ENCODE measurements at places on chromosomes 12 and 14.

- no peak overlapping the region for H3K27ac ChIP-seq
- H3K4me1 ChIP-seq = peaks cover 19% of the 10 kb centered on the region
- H3K36me3 ChIP-seq = no peaks in the 10 kb centered on the region
- DNase-seq = no peak
- H3K27me3 ChIP-seq = no peaks in the 10 kb centered on the region
These were observed 22.0 kb downstream of the VSX2 start for GRCh38 chr14:74261288-74261687.

DNA sequence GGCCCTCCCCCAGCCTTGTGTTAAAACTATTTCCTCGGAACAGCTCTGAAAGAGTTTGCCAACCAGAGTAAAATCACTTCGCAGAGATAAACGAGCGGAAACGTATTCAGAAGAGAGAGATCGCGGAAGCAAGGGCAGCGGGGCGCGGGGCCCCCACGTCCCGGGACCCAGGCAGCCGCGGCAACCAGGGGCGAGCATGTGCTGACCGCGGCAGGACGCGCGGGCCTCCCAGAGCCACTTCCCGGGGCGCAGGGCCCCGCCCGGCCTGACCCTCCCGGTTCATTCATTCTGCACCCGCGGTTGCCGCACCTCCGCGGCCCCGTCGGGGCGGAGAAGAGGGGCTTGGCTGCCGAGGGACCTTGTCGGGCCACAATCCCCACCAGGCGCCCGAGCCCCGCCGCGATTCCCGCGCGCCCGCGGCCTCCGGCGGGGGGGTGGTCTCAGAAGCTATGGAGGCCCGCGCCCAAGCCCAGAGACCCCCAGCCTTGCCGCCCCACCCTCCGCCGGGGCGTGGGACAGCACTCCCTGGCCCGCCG is 598 bp downstream of the UBE2N start:
- DNase-seq = no peak
- peaks cover 48% of the 10 kb centered on the region for H3K4me1 ChIP-seq
- no peaks in the 10 kb centered on the region for H3K36me3 ChIP-seq

GRCh38 chr12:2226641-2227040 is 173.9 kb downstream of the CACNA1C start:
- peak overlapping the region; percentile 23 for H3K27ac ChIP-seq
- no peak for DNase-seq
- H3K36me3 ChIP-seq = no peaks in the 10 kb centered on the region
- no peaks in the 10 kb centered on the region for H3K27me3 ChIP-seq
- H3K4me1 ChIP-seq = peaks cover 31% of the 10 kb centered on the region

DNA sequence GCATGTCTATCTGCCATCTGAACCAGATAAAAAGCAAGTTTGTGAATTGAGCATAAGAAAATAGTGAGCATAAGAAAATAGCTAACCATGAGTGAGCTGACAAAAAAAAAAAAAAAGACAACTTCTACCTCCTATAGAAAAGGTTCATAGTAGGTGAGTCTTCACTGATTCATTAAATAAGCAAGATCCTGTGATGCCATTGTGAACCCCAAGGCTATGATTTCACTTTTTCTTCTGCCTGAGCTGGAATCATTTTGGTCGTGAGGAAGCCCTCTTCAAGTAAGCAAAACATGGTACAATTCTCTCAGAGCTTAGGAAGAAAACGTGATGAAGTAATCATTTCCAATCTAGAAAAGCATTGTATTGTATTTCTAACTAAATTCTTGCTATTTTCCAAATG is 1.2 kb downstream of the PIK3C2G start:
- no peak for DNase-seq
- H3K27ac ChIP-seq = no peak overlapping the region
- H3K27me3 ChIP-seq = no peaks in the 10 kb centered on the region
- no peak overlapping the region for H3K4me3 ChIP-seq
- no peaks in the 10 kb centered on the region for H3K4me1 ChIP-seq

Measured in esophagus muscularis mucosa (tissue), 4 donors.